Activated CD8-positive, alpha-beta memory T cell treated with anti-CD3 and anti-CD28 coated beads for 1 hour (primary cell): ENCODE measurements at places on chromosomes 3 and 15.

GRCh38 chr15:74174219-74174957 lies 878 bp downstream of the ISLR start:
- no peak for DNase-seq

GRCh38 chr3:107916171-107916570 lies 174.7 kb downstream of the CD47 start:
- no peak for DNase-seq

GRCh38 chr15:25712192-25712960 lies 150.8 kb downstream of the ATP10A start:
- DNase-seq, result no peak

DNA sequence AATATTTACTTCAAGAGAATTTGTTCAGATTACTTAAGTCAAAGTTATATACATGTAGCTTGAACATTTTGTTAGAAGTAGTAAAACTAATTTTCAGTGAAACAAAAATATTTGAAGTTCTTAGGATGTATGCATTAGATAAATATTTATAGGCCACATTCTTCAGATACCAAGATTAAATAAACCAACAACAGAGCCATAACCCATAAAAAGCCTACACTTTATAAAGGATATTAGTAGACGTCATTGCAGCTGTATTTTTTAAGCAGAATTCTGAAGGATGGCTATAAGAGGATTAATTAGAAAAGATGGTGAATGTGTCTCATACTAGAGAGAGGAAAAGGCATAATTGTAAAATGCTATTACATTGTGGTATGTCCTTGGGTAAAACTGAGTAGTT lies 449.7 kb upstream of the ALCAM start:
- no peak for DNase-seq

DNA sequence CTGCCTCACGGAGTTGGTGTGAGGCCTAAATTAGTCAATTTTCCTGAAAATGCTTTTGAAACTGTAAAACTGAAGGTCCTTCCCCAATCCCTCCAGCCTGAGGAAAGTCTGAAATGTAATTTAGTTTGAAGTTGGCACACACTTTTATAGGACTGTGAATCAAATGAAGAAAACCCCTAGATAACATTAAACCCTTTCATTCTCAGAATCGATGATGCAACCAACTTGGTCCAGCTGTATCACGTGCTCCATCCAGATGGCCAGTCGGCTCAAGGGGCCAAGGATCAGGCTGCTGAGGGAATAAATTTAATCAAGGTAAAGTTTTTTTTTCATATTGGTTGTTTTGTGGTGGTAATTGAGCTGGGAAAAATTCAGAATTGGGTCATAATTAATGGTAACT lies 11.7 kb downstream of the MRPS22 start:
- DNase-seq, result no peak

DNA sequence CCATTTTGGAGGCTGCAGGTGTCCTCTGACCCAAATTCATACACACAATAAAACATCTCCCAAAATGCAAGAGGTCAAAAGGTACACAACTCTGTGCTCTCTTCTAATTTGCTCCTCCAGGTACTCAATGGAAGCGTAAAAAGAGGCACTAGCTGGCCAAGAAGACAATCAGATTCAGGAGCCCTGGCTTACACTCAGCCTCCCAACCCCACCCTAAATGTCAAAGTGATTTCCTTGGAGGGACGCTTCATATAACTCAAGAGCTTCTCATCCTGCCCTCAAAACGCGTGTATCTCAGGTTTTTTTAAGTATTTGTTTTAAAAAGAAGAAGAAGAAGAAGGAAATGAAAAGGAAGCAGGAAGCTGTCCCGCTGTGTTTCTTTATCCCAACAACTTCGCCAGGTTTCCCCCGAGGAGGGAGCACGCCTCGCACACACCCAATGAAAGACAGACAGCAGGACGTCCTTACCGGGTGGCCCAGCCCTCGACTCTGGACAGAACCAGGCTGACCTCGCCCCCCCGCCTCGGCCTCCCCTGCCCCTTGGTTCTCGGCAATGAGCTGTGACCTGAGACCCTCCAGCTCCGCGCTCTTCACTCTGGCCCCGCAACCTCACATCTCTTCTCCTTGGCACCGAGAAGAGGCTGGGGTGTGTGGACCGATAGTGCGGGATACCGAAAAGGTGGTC lies 620.7 kb upstream of the ZNF385D start:
- no peak for DNase-seq

- DNase-seq, result no peak
Measured at GRCh38 chr15:93424131-93424530, 335.1 kb upstream of the RGMA start.

GRCh38 chr15:81093961-81094360 lies 40.1 kb upstream of the CFAP161 start:
- no peak for DNase-seq

- DNase-seq, result no peak
Measured at GRCh38 chr3:113240841-113241240, 29.5 kb downstream of the BOC start.

GRCh38 chr3:61864886-61865285 lies 303.5 kb downstream of the PTPRG start:
- DNase-seq, result no peak

DNA sequence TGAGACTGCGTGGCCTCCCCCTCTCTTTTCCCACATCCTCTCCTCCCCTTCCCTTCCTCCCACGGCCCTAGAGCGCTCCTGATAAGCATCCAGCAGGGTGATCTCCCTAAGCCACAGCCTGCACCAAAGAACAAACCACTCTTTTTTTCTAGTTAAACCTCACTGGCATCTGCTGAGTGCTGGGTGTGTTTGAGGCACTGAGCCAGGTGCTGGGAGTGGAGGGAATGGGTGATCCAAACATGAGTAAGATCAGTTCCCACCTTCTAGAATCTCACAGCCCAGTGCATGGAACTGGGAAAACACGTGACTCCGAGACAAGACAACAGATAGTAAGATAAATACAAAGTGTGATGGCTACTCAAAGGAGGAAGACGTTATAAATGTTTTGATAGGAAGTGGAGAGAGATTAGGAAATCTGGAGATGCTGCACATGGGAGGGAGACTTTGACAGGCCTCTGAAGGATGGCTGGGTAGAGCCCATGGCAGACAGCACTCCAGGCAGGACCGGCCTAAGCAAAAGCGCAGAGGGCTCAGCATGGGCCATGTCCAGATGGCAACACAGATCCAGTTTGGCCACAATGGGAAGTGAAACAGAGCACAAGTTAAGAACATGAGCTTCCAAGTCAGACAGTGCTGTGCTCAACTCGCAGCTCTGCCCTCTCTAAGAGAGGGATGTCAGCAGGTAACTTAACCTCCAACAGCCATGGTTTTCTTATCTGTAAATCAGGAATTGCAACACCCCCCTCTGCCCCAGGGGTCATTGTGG lies 55.6 kb downstream of the CCR3 start:
- DNase-seq, result no peak

DNA sequence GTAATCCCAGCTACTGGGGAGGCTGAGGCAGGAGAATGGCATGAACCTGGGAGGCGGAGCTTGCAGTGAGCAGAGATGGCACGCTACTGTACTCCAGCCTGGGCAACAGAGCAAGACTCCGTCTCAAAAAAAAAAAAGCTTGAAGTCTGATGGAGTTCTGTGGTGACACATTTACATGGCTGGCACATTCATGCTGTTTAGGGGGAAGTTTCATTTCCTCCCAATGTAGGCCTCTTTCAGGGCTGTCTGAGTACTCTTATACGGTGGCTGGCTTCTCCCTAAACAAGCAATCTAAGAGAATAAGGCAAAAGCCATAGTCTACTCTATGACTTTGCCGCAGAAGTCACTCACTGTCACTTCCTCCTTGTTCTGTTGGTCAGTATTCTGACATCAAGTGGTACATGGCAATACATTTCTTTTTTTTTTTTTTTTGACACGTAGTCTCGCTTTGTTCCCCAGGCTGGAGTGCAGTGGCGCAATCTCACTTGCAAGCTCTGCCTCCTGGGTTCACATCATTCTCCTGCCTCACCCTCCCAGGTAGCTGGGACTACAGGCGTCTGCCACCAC lies 41.2 kb downstream of the OIP5 start:
- DNase-seq, result no peak

DNA sequence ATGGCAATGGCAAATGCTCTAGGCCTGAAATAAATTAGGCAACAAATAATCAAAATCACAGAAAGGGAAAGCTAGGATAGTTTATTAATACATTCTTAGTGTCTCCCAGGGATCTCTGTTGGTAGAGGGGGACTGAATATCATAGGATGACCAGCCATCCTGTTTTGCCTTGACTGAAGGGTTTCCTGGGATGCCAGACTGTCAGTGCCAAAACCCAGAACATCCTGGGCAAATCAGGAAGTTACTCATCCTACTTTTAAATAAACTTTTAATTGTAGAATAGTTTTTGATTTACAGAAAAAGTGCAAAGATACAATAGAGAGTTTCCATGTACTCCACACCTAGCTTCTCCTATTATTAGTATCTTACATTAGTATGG lies 21.8 kb upstream of the SIAH2 start:
- no peak for DNase-seq

DNA sequence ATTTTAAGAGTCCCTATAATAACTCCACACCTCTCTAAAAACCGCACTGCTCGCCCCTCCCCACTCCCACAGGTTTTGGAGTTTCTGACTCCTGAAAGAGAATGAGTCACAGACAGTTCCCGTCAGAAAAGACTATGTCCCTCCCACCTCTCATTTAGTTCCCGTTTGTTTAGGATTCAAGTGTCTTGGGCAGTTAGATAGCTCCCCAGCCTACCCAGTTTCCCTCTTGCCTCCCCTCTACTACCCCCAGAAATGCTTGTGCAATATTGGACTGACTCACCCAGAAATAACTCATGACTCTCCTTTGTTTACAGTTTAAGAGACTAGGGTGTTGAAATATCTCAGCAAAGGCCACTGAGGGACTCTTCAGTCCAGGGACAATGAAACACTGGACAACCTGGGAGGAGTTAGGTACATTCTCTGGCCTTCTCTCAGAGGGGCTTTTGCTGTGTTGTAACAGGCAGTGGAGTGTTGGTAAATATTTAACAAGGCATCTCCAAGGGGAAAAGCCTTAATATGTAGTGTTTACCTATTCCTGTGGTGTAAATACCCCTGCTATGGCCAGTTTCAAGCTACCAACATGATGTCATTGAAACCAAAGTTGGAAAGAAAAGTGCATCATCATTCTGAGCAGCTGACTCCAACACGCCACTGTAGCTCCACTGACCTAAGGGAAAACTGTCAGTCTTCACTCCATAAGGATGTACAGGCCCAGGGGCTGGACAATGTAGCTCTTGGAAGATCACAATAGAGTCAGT lies 96.1 kb upstream of the CHD2 start:
- DNase-seq, result no peak

GRCh38 chr3:12541625-12542024 lies 3.7 kb downstream of the MKRN2OS start:
- DNase-seq, result no peak
